ENCODE measurements at places on chromosomes 6 and 20.

- DNase-seq, result no peak
Observed at GRCh38 chr6:112038268-112038667, 15.6 kb upstream of the CCN6 start.

DNA sequence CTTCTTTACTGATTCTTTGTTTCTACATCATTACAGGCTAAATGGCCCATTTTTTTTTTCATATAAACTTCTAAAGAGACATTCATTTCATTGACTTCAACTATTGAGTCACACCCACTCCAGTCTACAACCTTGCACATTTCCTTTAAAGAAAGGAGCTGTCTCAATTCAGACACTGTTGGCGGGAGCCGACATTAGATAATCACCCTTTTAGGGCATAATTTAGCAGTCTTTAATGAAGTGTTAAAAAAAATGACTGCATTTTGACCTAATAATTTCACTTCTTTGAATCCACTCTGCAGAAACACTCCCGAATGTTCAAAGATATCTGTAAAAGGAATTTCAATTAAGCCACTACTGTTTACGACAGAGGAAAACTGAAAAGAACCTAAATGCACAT lies 1.5 kb downstream of the EPM2A start:
- DNase-seq, result no peak

DNA sequence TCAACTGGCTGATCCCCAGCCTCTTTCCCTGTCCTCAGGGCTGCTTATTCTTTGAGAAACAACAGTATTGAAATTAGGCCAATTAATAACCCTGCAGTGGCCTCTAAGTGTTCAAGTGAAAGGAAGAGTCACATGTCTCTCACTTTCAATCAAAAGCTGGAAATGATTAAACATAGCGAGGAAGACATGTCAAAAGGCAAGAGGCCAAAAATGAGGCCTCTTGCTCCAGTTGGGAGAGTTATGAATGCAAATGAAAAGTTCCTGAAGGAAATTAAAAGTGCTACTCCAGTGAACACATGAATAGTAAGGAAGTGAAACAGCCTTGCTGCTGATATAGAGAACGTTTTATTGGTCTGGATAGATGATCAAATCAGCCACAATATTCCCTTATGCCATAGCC lies 131.5 kb downstream of the MACROD2 start:
- DNase-seq, result no peak

- DNase-seq, result peak; percentile 21
Observed at GRCh38 chr6:87879132-87879861, 168.3 kb upstream of the SPACA1 start.

GRCh38 chr6:18441251-18441979 lies 54.3 kb downstream of the RNF144B start:
- no peak for DNase-seq

GRCh38 chr6:122207794-122208193 lies 191.7 kb upstream of the HSF2 start:
- DNase-seq, result no peak

DNA sequence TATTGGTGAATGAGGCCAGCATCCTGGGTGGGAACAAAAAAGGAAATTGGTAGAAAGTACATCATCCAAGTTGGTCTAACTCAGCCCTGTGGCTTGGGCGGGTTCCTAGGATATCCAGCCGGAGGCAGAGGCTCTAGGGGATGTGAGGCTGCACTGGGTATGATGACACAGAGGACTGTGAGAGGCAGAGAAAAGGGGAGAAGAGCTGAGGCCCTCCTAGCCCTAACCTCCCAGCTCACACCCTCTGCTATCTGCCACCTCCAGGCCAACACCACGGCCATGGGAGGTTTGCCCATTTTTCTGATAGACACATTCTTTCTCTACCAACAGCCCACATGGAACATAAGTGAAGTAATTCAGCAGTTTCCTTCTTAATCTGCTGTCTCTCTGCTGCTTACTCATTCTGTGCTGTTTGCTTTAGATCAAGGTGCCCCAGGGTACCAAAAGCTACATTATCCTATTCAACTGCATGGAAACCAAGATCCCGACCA lies 284.4 kb downstream of the ESR1 start:
- DNase-seq, result no peak

- no peak for DNase-seq
Observed at GRCh38 chr20:49248301-49248700, 29.1 kb downstream of the DDX27 start.
